Endodermal cell (in vitro differentiated cells): ENCODE measurements at places on chromosomes 7 and 10.

- DNase-seq: peak; percentile 67
Observed at GRCh38 chr10:46329690-46330016, 42.9 kb downstream of the ANTXRL start.

DNA sequence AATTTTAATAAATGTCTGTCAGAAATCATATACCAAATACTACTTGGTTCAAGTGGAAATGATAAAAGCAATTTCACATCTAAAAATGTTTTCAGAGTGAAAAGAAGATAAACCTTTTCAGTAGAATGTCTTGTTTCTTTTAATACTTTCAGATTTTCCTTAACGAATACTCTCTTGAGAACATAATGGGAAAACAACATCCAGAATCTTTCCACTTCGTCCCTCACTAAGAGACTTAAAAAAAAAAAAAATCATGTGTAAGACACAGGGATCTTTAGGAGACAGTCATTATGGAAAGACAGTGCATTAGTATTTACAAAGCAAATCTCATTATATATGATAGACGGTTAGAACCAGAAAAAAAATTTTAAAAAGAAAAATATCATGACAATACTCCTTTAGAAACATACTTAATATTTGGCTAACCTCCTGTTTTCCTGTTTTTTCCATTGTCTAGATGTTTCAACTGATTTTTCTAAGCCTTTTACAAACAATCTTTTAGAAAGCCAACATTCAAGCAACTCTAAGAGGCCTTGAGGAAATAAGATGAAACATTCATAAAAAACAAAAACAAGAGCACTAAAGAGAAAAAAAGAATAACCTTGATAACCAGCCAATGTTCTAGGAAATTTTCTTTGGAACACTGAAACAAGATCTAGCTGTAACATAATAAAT is 339.9 kb upstream of the LRRN3 start:
- no peak for DNase-seq

DNA sequence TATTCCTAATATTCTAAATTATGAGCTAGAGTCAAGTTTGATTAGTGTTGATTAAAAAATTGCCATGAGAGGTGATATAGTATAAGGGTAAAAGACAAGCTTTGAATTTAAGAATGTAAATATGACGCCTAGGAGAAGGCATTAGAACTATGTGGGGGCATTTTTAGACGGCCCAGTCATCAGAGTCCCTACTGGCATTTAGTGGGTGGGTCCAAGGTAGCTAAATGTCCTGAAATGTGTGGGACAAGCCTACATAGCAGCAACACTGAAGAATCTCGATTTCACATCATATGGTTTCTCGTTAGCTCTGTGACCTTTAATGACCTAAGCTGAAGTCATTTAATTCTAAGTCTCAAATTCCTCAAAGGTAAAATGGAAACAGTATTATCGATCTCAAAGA is 133.5 kb downstream of the SGMS1 start:
- DNase-seq: no peak

DNA sequence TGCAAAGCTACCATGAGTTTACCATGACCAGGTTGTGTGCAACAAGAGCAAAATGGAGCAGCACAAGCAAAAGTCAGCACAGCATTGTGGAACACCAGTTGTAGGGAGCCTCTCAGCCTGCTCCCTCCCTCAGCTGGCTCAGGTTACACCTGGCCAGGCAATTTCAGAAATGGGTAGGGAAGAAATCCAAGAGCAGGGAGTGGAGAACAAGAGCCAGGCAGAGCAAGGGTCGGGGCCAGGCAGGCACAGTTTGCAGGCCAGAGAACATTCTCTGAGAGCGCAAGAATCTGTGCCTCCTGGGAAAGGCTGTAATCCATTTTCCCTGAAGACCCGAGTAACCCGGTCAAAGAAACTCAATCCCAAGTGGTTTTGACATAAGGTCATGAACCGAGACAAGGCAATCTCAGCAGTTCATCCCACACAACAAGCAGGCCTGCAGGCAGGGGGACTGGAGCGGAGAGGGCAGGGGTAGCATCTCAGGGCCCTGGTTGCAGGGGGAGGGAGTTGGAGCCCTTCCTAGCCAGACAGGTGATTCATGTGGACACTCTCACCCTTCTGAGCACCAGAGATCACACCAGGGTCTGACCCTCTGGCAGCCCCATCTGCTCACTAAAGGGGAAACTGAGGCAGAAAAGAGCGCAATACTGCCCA is 258.4 kb downstream of the PLXNA4 start:
- no peak for DNase-seq

DNA sequence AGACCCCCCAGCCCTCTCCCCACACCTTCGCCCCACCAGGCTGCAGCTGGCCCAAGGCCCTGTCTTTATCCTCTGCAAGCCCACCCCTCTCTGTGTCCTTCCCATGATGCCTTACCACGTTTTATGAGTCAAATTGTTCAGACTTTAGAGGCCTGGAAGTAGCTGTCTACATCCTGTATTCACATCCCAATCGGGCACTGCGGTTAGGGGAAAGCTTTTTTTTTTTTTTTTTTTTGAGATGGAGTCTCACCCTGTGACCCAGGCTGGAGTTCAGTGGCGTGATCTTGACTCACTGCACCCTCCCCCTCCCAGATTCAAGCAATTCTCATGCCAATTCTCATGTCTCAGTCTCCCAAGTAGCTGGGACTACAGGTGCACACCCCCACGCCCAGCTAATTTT is 121.5 kb upstream of the SH2B2 start:
- no peak for DNase-seq

GRCh38 chr10:131537281-131537680 is 225.8 kb upstream of the TCERG1L start:
- no peak for DNase-seq

DNA sequence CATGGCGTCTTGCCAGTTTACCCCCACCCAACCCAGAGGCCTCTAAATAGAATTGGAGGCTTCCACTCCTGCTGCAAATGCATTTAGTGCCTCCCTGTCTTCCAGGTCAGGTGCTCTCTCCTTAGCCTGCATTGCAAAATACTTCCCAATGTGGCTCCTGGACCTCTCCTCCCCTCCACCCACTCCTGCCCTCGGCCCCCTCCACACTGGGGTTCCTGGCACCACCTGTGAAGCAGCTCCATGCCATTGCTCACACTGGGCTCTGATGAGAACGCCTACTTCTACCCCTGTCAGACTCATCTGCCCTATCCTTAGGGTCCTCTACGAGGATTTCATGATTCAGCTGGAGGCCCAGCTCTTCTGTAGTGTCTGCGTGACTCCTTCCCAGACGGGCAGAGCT is 37.4 kb downstream of the C10orf120 start:
- no peak for DNase-seq

GRCh38 chr10:129579228-129579627 is 112.2 kb downstream of the MGMT start:
- DNase-seq: no peak

GRCh38 chr10:131901181-131901829 is 497 bp downstream of the PPP2R2D start:
- peak; percentile 75 for DNase-seq

DNA sequence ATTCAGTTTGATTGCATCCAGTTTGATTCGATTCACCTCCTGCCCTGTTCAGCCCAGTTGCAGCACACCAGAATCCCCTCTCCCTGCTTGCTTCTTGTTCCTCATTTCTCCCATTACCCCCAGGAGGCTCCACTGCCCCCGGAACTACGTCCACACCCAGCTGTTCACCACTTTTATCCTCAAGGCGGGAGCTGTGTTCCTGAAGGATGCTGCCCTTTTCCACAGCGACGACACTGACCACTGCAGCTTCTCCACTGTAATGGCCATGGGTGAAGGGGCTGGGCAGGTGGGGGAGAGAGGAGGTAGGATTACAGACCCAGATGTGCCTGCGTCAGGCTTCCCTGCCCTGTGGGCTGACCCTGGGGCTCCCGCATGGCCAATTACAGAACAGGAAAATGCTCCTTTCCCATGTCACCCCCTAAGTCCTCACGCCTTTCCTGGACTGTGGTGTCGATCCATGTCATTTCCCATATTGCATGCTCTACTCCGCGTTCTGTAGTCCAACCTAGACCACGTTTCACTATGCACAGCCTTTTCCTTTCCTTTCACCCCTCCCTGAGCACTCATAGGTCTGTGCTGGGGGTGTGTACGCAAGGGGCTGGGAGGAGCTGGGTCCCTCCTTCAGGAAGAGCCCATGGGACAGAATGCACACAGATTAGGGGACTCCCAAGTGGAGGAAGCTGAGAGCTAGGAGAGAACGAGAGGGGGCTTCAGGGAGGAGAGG is 8.2 kb downstream of the GHRHR start:
- DNase-seq: no peak

DNA sequence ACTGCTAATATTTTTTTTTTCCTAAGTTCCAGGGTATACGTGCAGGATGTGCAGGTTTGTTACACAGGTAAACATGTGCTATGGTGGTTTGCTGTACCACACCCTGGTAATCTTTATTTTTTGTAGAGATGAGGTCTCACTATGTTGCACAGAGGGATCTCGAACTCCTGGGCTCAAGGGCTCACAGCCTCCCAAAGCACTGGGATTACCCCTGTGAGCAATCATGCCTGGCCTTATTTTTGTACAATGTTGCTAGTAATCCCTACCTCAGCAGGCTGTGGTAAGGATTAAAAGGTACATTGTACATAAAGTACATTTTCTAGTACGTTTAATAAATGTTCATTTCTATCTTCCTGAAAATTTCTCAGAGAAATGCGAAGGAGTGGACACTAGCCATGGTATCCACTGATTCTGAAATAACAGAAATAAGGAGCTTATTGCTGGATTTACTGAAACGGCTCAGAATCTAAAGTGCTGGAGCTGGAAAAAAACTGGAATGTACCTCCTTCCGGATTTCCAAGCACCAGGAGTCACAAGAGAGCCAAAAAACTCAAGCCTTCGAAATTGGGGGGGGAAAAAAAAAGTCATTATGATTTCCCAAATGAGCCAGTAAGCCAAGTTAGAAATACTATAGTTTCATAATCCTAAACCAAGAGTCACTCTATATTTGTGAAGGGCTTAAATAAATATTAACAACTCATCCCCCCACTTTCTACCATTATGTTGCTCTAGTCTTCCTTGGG is 69.6 kb downstream of the NT5C2 start:
- DNase-seq: no peak

- no peak for DNase-seq
Observed at GRCh38 chr7:42831006-42831717, 80.7 kb downstream of the C7orf25 start.

DNA sequence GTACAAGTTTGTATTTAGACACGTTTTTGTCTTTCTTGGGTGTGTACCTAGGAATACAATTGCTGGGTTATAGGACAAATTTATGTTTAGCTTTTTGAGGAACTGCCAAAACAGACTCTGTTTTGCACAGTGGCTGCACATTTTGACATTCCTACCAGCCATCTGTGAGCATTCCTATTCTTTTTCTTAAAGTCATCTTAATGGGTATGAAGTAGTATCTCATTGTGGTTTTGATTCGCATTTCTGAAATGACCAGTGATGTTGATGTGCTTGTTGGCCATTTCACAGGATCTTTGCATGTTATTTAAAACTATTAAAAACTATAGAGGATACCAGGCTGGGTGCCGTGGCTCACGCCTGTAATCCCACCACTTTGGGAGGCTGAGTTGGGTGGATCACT is 32.6 kb upstream of the IL15RA start:
- no peak for DNase-seq

DNA sequence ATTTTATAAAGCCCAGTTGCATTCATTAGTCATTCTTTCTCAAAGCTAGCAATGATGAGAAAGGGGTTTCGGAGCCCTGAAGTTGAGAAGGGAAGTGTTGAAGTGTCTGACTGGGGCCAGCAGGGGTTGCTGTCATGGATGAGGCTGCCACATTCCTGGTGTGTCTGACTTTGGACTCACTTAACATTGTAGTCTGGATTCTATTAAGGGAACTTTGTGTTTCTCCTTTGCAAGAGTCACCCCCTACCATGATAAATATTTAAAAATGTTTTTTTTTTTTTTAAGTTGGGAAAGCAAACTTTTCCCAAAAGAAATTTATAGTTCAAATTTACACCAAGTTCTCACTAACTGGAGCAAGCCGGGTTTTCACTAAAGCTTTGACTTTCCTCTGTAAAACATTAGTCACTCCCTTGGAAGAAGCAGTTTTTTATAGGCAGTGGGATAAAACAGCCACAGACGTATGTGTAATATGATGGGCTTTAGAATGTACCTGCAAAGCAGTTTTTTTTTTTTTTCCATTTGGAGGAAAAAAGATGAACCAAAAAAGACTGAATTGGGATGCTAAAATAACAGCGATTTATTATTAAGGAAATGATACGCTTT is 243.6 kb downstream of the TWIST1 start:
- peak; percentile 79 for DNase-seq

- no peak for DNase-seq
Observed at GRCh38 chr10:32952541-32953276, 5.3 kb downstream of the ITGB1 start.

DNA sequence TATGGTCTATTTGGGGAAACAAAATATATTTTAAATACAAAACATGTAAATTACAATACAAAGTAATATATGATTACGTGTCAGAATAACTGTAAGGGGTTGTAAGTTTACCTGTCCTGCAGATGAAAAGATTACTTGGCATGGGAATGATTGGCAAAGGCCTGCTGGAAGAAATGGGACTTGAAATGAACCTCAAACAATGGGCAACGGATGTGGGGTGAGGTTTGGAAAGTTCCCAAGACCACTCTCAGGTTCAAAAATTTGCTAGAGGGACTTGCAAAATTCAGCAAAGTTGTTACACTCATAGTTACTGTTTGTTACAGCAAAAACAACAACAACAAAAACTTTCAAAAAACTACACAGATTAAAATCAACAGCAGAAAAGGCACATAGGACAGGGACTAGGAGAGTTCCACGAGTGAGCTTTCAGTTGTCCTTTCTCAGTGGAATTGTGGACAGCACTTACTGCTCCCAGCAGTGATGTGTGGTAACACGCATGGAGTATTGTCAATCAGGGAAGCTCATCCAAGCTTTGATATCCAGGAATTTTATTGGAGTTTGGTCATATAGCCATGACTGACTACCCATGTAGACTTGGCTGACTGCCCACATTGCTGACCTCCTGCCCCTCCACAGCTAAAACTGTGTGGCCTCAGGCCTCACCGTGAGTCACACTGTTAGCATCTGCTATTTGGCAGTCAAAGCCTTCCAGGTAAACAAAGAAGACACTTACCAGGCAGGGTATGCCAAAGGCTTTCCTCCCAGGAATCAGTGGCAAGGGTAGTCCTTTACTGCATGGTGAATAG is 43.8 kb downstream of the EXOC6 start:
- peak; percentile 73 for DNase-seq

- no peak for DNase-seq
Observed at GRCh38 chr10:71527135-71527534, 130.4 kb downstream of the CDH23 start.

- no peak for DNase-seq
Observed at GRCh38 chr10:60282771-60283353, 106.8 kb downstream of the ANK3 start.

- no peak for DNase-seq
Observed at GRCh38 chr7:94701555-94701973, 45.6 kb upstream of the SGCE start.

DNA sequence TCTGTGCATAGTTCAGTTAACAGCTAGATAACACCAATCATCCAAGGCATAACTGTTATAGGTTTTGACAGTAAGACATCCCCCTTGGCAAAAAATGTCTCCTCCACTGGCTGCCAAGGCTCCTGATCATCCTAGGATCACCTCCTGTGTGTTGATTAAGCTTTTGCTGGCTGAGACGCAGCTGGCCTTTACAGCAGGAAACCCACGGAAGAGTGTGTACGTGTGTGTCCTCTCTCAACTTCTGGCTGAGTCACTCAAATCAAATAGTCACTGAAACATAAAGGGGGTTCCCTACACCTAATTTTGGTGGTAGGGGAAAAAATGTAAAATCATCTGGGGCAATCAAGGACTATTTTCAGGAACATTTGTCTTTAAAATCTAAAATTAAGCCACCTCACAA is 208.8 kb downstream of the CTNNA3 start:
- DNase-seq: no peak
